Stimulated activated CD8-positive, alpha-beta memory T cell treated with anti-CD3 and anti-CD28 coated beads, Interleukin-7, amount 100 ng/mL, for 1 hour (primary cell): ENCODE measurements at places on chromosomes 7 and 10.
A peak's percentile ranks its signal among the peaks of the same experiment; 100 is the strongest.

- no peak for DNase-seq
Observed at GRCh38 chr10:4108693-4109092, 323.7 kb upstream of the KLF6 start.

DNA sequence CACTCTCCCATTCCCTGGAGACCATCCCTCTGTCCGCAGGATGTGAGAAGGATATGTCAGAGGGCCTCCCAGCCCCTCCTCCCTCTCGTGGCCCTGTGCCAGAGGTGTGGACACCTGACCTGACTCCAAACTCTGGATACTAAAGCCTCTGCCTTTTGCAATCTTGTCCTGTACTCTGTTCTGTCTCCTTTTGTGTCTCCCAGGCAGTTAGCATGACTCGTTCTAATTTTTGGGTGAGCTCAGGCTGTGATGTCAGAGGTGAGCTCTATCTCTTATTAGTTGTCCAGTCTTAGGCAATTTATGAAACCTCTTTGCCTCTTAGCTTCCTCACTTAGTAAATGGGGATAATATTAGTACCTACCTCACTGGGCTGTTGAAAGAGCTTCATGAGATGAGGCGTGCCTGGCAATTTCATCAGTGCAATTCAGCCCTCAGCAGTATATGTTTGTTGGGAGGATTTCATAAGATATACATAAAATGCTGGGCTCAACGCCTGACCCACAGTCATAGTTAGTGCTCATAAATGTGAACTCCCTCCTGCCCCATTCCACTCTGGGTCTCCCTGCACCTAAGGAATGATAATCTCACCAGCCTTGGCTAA is 10.9 kb downstream of the MARVELD1 start:
- DNase-seq = no peak

GRCh38 chr10:22978918-22979317 is 51.1 kb downstream of the ARMC3 start:
- no peak for DNase-seq

- DNase-seq = peak; percentile 30
Observed at GRCh38 chr10:43120929-43121314, 17.3 kb upstream of the CSGALNACT2 start.
